HCEC 1CT (cell line): ENCODE measurements at places on chromosomes 7 and 10.

DNA sequence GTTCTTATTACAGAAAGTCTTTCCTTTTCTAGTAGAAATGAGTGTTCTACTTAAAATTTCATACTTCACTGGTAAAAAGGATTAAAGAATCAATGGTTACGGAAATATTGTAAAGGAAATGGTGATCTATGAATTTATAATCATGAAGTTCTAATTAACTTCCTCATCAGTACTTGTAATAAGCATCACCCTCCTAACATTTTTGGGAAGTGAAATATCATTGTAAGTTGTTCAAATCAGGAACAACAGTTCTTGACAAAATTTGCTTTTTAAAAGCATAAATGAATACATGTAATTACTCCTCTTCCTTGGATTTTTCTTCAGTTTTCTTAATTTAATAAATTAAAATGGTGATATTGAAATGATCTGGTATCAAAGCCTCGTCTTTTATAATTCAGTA is 5.6 kb upstream of the PCGF5 start:
- DNase-seq: no peak

GRCh38 chr10:111211706-111212105 is 134.9 kb downstream of the ADRA2A start:
- DNase-seq: no peak

- DNase-seq: peak; percentile 1
Observed at GRCh38 chr10:8150401-8150905, 96.0 kb downstream of the GATA3 start.

DNA sequence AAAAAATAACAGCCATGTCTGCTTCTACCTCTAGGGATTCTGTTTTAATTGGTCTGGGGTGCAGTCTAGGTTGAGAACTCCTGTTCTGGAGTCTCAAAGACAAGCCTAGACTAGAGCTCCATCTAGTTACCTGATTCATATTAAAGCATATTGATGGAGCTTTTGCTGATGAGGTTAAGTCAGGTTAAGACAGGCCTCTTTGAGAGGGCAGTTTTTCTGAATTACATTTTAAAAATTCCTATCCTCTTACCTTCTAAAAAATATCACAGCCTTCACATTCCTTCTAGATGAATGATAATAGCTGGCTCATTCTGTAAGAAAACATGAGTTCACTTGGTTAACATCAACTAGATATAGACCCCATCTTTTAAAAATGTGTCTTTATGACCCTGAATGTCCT is 28.9 kb downstream of the MGAM start:
- peak; percentile 20 for DNase-seq

DNA sequence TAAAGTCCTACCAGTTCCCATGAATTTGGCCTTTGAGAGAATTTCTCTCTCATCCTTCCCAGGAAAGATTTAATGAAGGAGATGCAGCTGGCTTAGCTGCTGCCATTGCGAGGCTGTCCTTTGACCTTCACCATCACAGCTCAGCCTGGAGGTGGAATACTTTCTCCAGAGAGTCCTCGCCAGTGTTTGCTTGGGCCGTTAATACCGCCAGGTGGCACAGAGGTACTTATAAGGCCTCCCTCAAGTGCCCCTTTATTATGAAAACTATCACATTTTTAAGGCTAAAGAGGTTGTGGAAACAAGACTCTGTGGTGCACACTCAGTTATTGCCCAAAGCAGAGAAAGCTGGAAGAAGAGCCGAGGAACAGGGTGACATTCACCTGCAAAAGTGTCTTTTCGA is 330.6 kb downstream of the CCSER2 start:
- DNase-seq: no peak

GRCh38 chr10:113049881-113050280 is 99.8 kb downstream of the TCF7L2 start:
- no peak for DNase-seq

GRCh38 chr10:124083047-124083739 is 10.2 kb downstream of the CHST15 start:
- DNase-seq: no peak

GRCh38 chr10:62016623-62017490 is 115.4 kb downstream of the ARID5B start:
- peak; percentile 47 for DNase-seq

DNA sequence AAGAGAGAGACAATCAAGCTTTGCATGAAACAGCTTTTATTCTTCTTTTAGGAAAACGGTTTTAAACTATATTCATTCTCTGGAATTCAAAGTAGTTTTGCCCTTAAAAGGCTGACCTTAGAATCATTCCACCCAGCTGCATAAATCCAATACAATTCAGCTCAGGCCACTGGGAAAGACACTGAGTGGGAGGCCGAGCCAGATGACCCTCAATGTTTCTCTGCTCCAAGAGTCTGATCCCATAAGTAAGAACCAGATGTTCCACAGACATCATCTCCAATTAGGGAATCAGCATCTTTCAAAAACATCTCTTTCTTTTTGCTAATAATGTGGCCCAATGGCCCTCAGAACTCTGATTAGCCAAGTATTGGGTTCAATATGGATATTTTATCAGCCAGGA is 26.1 kb downstream of the CREB3L2 start:
- peak; percentile 67 for DNase-seq
